ENCODE measurements at places on chromosomes 2 and 18. TPM values are rescaled to one million over a fixed set of nuclear protein-coding genes. Genes with fewer than 3 reads are reported as not detected.

DNA sequence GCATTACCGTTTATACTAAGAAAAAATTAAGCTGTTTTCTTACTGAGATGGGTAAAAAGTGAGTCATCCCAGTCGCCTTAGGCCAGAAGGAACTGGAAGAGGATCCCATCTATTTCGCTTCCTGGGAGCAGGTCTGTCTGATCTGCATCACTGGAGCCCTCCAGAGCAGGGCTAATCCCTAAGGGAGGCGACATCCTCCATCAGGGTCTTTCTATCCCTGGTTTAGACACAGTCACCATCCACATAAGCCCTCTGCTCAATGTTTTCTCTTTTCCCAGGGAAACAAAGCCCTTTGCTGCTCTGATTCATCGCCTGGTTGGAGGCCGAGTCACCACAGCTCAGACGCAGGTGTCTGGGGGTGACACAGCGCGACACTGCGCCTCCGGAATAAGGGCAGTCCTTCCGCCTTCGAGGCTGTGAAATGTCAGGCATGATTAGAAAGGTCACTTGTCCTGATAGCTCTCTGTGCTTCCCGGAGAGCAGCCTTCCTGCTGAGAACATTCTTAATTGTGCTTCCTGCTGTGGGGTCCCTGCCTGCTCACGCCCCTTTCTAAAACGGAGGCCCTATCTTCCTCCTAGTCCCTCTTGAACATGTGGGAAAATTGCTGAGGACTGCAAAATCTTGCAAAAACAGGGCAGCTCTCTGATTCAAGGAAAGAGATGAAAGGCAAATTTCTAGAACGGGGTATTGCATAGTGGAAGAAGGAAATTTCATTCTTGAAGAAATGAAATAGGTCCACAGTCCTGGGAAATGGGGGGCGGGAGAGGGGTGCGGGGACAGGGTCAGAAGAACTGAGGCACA is 56.3 kb downstream of the MARCHF4 start:
- peak; percentile 81 for ATAC-seq

Gene DPYSL5
- total RNA-seq: not detected

GRCh38 chr2:192267484-192267883 is 72.8 kb upstream of the TMEFF2 start:
- peak; percentile 79 for ATAC-seq

DNA sequence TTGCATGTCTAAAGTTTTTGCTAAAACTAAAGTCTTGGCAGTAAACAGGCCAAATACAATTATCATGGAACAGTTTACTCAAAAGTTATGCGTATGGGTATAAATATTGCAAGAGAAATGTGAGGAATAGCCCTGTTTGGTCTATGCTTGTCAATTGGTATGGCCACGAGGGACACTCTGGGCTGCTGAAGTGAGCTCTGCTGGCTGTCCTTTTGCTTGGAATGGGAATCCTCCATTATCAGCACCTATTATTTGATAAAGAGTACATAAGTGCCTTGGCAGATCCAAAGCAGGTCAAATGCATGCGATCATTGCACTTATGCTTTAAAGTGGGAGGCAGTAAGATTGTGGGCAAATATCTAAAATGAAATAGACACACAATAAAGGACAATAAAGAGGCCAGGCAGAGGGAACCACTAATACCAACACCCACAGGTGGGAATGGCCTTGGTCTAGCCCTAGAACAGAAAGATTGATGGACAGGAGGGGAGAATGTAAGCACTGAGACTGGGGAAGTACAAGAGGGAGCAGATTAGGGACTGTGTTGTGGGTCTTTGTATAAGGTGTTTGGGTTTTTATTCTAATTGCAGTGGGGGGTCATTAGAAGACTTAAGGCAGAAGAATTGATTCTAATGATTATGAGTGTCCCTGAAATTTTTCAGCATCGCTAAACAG is 60.0 kb upstream of the NOSTRIN start:
- ATAC-seq: no peak

DNA sequence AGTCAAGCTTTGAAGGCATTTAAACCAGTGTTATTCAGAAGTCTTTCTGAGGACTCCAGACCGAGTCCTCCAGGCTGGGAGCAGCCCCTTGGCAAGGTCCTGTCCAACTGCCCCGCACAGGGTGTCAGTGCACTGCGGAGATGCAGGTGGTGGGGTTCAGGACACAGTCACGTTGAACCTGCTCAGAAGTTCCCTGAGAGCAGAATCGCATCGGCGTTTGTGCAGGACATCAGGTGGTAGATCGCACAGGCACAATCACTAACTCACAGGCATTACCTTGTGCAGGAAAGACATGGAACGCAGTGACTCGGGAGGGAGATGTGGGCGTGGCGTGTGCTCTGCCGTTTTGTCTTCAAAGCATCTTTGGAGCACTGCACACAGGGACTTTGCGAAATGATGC is 10.4 kb downstream of the COPS9 start:
- no peak for ATAC-seq

DNA sequence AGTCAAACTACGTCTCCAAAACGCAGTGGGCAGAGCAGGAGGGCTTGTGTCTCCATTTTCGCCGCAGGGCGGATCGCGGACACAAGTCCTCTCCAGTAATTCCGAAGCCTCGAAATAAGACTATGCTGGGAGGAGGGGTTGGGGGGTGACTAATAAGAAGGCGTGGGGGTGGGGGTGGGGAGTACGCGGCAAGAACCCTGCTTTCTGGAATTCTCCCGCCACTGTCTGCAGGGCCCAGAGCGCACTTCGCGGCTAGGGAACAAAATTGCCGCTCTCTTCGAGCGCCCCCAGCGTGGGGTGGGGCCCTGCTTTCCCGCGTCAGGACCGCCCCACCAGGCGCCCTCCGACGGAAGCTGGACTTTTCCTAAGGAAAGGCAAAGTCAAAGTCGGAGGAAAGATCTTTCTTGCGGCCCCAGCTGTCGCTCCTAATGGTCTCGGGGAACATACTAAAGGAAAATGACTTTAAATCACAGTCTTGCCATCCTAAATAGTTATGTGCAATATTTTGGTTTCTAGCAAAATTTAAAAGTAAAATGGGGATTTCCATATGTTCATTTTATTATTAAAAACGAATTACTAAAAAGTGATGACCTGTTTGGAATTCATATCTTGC is 11.9 kb downstream of the NR4A2 start:
- no peak for ATAC-seq

DNA sequence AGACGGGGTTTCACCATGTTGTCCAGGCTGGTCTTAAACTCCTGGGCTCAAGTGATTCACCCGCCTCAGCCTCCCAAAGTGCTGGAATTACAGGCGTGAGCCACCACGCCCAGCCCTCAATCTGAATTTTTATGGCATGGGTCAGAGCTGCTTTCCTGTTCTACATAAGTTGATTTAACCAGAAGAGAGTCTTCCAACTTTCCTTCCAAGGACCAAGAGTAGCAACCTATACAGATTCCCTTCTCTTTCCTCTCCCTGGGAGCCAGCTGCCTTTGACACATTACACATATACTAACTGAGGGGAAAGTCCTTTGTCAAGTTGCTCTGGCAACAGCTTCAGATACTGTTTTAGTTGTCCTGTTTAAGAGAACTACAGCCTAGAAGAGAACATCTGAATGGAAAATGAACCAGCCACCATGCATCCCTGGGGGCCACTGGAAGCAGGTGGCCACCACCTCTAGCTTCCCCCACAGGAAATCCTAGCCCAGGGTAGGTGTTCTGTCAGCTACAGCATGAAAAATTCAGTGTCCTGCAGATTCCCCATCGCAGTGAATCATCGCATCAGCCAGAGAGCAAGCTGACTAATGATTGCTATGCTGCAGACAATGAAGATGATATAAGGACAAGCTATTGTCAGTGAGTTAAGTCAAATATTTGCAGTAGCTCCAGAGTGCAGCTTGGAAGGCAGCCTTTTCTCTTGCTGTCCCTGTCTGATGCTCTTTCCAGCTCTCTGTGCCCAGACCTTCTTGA is 62.9 kb downstream of the POMC start:
- ATAC-seq: peak; percentile 65

Gene REG1B
- not detected for total RNA-seq

Gene POTEI
- total RNA-seq: not detected

GRCh38 chr2:231992888-231993287 is 31.4 kb downstream of the DIS3L2 start:
- ATAC-seq: no peak

Gene TUBA3E
- total RNA-seq: not detected

- no peak for ATAC-seq
Measured at GRCh38 chr2:117411983-117412382, 402.5 kb upstream of the DDX18 start.

Gene STAT1
- total RNA-seq: 51.0 TPM

GRCh38 chr18:12393998-12394397 is 13.7 kb upstream of the PRELID3A start:
- no peak for ATAC-seq

Gene CYP20A1
- 11.8 TPM for total RNA-seq

Gene PCARE
- total RNA-seq: 0.08 TPM

DNA sequence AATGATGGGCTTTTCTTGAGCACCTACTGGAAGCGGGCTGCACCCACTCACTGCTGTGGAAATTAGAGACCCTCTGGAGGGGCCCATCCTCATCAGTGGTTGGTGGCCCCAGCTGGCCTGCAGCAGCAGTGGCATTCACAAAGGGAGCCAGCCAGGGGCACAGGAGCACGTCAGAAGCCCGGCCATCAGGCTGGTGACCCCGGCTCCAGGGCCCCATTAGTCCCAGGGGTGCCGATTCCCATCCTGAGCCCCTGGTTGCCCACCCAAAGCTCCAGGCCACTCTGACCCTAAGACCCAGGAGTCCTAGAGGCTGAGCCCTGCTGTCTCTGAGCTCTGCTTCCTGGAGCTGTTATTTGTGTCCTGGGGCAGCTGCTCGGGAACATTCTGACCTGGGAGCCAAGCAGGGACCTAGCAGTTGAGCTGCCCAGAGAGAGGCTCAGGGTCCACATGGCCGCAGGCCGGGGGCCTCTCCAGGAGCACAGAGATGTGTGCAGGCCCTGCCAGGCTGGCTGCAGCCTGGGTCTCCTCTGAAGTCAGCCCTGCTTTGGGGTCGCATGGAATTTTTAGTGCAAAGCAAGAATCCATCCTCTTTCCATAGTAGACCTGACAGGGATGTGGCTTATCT is 207.2 kb downstream of the KLHL29 start:
- no peak for ATAC-seq

GRCh38 chr2:29726976-29727375 is 194.4 kb downstream of the ALK start:
- ATAC-seq: no peak

GRCh38 chr18:7735626-7736175 is 168.6 kb downstream of the PTPRM start:
- ATAC-seq: no peak

GRCh38 chr18:6270771-6271216 is 143.9 kb downstream of the L3MBTL4 start:
- ATAC-seq: no peak

DNA sequence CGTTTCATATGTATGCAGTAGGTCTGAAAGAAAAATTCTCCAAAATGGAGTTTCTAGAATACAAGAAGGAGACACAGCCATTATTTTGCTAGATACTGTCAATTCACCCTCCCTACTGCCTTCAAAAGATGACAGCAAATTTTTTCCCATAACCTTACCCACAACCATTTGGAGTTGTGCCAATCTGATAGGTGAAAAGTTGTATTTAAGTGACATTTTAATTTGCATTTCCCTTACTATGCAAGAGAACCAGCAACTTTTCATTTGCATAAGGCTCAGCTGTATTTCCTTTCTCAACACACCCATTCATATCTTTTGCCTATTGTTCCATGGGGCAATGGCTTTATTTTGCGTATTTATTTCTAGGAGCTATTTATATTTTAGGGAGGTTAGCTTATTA is 31.4 kb upstream of the IL18RAP start:
- ATAC-seq: no peak

- no peak for ATAC-seq
Measured at GRCh38 chr2:30708491-30709290, 98.6 kb downstream of the CAPN13 start.

Gene HOXD8
- total RNA-seq: 0.88 TPM

GRCh38 chr2:27249891-27250651 is 12.8 kb downstream of the SLC30A3 start:
- peak; percentile 62 for ATAC-seq

Gene DLX2
- not detected for total RNA-seq

Gene LRRTM1
- total RNA-seq: not detected

- ATAC-seq: no peak
Measured at GRCh38 chr2:109597283-109597682, 16.5 kb downstream of the SEPTIN10 start.

Gene SLC19A3
- 1.5 TPM for total RNA-seq

Gene DAW1
- not detected for total RNA-seq

- ATAC-seq: no peak
Measured at GRCh38 chr2:138213084-138213483, 248.8 kb downstream of the HNMT start.

Gene GPBAR1
- total RNA-seq: not detected

GRCh38 chr18:78670778-78671391 is 308.7 kb upstream of the SALL3 start:
- no peak for ATAC-seq

- peak; percentile 76 for ATAC-seq
Measured at GRCh38 chr2:157747695-157748370, 119.2 kb upstream of the ACVR1C start.

GRCh38 chr2:241980193-241980592 is 110.7 kb downstream of the RTP5 start:
- ATAC-seq: no peak

DNA sequence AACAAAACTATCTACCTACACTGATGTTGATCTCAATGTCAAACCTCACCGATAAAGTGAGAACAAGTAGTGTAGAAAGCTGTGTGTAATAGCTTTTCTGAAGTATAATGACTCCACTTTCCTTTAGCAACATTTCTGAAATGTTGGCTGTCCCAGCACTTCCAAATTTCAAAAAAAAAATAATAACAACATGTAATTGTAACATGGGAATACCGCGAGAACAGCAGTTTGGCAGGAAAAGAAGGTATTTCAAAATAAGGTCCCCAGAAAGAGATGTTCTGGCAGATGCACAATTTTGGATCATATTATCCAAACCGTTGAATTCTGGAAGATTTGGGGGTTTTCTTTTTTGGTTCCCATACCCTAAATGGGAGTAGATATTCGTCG is 352.0 kb downstream of the ARHGAP15 start:
- ATAC-seq: no peak

Gene ERBB4
- 0.12 TPM for total RNA-seq

Gene ACADL
- 0.32 TPM for total RNA-seq

- ATAC-seq: no peak
Measured at GRCh38 chr2:3334392-3335345, 42.9 kb downstream of the EIPR1 start.

- ATAC-seq: no peak
Measured at GRCh38 chr2:102291319-102292075, 19.9 kb upstream of the IL1RL1 start.

DNA sequence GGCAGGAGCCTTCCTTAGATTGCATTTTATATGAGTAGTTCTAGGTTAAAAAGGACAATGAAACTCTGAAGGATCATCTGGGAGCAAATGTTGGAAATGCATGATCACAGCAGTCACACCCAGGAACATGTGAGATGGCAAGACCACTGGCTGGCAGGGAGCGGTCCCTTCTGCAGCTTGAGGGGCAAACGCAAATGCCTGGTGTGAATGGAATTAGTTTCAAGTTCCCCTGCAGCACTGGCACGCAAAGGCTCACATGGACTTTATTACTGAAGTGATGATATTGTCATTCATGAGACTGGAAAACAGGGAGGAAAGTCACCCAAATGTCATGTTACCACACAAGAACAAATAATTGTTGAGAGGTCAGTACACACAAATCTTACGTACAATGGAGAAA is 223.3 kb downstream of the FBXO15 start:
- ATAC-seq: no peak

Gene IL1RL2
- 8.1 TPM for total RNA-seq
